CD4-positive, alpha-beta T cell treated with Interleukin-4 for 1 hour (primary cell): ENCODE measurements at places on chromosomes 2 and 18.

GRCh38 chr18:47246027-47246971 is 5.2 kb downstream of the SKOR2 start:
- DNase-seq = no peak

DNA sequence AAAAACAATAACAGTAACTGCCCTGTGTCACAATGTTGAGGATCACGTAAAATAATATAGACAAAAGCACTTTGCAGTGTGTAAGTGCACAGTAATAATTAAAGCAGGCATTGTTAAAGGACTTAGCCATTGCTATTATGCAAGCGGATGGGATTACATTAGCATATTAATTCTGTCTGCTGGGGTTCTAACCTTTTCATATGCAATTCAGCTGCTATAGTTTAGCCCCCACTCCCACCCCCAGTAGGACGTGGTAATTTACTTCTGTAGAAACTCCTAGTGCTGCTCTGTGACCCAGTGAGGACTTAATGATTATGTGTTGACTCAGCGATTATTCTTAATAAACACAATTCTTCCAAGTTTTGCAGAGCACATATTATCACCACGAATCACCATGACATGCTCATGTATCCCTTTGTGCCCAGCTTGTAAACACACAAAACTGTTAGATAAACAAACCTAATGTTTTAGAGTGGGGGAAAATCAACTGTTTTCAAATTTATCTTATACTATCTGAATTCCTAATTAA is 5.1 kb upstream of the ADAM23 start:
- no peak for DNase-seq

GRCh38 chr2:20538308-20539132 is 91.6 kb downstream of the RHOB start:
- no peak for DNase-seq

DNA sequence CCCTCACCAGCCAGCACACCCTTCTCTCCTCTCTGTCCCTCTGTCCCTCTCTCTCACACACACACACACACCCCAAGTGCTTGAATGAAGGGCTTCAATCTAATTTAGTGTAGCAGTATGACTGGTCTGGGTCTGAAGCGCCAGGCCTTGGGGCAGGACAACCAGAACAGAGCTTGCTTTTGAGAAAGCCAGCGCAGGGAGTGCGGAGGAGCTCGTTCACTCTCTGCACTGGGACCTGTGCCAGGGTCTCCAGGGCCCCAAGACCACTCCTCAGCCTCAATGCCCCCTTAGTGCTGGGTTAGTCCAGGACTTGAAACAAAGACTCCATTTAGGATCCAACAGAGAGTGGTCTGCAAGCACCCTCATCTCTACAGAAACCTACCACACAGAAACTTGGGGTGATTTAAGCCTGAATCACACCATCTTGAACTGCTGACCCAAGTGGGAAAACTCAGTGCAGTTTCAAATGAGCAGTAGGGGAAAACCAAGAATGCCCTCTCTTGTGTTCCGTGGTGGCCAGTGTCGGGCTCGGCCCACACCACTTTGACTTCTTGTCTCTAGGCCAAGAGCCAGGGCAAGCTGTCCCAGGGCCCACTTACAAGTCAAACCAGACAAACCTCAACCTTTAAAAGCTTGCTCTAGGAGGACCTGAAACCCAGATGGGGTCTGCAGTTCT is 66.6 kb upstream of the WIPF1 start:
- no peak for DNase-seq

- DNase-seq = no peak
Observed at GRCh38 chr2:45964223-45964841, 312.9 kb downstream of the PRKCE start.

DNA sequence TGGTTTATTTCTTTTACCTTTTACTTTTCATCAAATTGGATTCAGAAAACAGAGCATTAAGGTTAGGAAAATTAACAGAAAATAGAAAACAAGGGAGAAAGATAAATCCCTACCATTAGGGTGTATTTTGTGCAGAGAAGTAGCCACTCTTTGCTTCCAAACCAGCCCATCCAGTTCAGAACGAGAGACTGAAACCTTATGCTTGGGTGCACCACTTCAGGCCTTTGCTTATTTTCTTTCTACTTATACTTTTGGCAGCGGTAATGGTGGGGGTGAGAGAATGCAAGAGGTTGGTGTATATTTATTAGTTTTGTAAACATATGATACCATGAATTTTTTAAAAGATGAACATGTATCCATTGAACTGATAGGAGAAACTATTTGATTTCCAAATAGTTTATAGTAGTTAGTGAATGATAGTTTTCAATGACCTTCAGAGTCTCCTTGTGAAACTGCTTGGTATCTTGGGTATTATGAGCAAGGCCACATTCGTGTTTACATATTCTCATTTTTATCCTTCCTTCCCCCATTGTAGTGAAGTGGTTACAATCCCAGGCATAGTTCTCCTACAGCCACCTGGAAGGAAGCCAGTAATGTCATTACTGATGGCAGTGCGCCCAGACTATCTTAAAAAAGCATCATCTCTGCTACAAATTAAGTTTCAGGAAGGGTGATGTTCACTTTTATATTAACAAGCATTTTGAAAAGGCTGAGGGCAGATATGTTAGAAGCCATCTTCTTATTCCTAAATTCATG is 60.8 kb downstream of the MFSD6 start:
- DNase-seq = no peak

- peak; percentile 54 for DNase-seq
Observed at GRCh38 chr18:69897397-69898108, 50.1 kb downstream of the CD226 start.

DNA sequence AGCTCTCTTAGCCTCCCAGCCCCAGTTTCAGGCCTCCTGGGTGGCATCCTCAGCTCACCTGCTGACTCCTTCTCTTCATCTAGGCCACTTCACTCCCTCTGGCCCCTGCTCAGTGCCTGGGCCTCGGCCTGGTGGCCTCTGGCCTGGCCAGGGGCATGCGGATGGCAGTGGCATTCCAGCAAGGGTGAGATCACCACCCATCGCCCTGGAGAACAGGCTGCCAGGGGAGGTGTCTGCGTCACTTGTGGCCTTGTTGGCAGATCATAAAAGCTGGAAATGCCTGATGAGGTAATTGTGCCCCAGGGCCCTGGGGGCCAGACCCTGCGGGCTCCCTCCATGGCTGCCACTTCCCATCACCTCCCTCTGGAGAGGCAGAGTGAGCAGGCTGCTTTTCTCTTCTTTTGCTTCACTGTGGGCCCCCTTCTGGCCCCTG is 72.5 kb upstream of the SMAD2 start:
- DNase-seq = no peak

DNA sequence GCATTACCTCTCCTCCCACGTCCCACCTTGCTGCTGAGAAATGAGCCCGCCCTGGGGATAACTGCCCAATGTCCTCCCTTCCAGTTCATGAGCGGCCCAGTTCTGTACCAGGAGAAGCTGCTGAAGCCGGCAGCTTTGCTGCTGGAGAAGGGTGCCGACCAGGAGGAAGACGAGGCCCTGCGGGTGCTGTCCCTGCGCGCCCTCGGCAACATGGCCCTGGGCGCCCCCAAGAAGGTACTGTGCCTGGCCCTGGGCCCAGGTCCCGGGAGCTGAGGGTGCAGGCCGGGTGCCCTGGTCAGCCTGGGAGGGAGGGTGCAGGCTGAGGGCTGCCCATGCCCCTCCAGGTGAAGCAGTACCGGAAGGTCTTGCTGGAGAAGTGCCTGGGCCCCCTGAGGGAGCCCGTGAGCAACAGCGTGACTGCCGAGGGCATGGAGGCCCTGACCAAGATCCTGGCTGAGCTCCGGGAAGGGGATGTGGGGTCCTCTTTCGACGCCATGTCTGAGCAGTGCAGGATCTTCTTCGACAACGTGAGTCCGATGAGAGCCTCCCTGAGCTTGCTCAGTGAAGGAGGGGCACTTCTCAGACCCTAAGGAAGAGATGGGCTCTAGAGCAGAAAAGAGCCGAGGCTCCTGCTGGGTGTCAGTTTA is 25.7 kb downstream of the HJURP start:
- DNase-seq = no peak

- DNase-seq = no peak
Observed at GRCh38 chr18:31554776-31555175, 36.9 kb upstream of the TTR start.

DNA sequence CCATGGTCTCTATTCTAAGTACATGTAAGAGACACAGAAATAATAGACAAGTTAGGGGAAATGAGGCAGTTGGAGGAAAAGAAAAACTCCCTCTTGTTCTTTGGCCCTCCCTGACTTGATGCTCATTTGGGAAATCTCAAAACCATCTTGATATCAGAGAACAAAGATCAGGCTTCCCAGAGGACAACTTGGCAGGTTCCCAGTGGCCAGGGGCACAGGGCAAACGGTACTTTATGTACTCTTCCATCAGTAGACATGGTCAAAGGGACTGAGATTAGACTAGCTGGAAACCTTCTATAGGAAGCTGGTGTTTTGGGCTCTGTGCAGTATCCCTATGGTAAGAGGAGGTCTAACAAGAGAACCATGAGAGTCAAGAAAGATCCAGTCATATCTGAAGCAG is 56.6 kb downstream of the NCKAP5 start:
- no peak for DNase-seq

- no peak for DNase-seq
Observed at GRCh38 chr2:219471476-219472371, 27.0 kb upstream of the GMPPA start.

- peak; percentile 45 for DNase-seq
Observed at GRCh38 chr2:74831693-74832530, 2.0 kb upstream of the HK2 start.

GRCh38 chr2:215419769-215420470 is 15.9 kb downstream of the FN1 start:
- no peak for DNase-seq

DNA sequence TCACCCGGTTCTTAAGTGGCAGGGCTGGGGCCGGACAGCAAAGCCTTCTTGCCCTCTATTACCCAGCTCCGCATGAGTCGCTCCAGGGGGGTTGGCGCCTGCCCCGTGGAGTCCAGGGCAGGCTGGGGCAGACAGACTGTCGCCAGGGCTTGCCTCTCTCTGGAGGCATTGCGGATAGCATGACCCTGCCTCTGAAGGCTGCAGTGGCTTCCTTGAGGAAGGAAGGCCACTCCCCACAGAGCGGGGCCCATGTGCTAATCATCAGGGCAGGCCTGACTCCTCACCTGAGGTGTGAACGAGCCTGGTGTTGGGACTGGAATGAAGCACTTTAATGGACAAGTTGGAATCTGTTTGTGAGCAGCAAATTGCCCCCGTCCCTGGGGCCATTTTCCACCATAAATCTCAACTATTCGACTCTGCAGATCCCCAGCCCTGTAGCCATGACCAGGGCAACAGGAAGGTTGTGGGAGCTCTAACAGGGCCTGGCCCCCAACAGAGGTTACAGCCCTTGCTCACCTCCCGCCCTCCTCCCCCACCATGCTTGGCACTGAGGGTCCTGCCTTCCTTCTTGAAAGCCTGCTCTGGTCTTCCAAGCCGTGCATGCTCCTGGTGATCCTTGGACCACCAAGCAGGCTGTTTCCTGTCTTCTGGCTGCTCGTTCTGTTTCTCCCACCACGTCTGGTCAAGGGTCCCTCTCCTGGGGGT is 144.9 kb upstream of the HAAO start:
- no peak for DNase-seq

- no peak for DNase-seq
Observed at GRCh38 chr18:37560003-37560402, 5.6 kb downstream of the CELF4 start.

- DNase-seq = no peak
Observed at GRCh38 chr2:3290655-3291054, 87.0 kb downstream of the EIPR1 start.

GRCh38 chr2:27795093-27795834 is 23.7 kb downstream of the MRPL33 start:
- DNase-seq = no peak

- no peak for DNase-seq
Observed at GRCh38 chr2:196464311-196464710, 175.2 kb upstream of the CCDC150 start.

GRCh38 chr18:9403795-9404564 is 69.4 kb downstream of the TWSG1 start:
- DNase-seq = no peak

- no peak for DNase-seq
Observed at GRCh38 chr2:147826278-147827087, 18.3 kb upstream of the ACVR2A start.

- DNase-seq = no peak
Observed at GRCh38 chr18:51135364-51135763, 62.1 kb downstream of the MEX3C start.

- DNase-seq = no peak
Observed at GRCh38 chr2:118119158-118119727, 31.0 kb downstream of the INSIG2 start.

- no peak for DNase-seq
Observed at GRCh38 chr2:63571291-63571690, 17.0 kb downstream of the WDPCP start.

DNA sequence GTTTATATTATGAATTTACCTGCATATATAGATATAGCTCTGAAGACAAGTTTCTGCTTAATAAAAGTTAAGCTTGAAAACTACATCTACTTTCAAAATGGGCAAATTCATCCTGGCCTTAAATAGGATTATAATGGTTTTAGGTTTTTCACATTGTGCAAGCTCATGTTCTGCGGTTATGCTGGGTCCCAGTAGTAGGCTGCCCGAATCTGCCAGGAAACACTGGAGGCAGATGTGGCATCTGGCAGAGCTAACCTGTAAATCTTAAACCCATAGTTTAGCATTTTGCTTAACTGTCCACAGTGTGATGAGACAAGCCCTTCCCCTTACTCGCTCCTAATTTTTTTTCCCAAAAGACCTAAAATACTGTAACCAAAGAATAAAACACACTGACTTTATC is 234.2 kb downstream of the TCF4 start:
- DNase-seq = no peak

GRCh38 chr2:126241001-126241400 is 415.0 kb upstream of the GYPC start:
- DNase-seq = no peak

GRCh38 chr2:8520791-8521344 is 161.0 kb upstream of the ID2 start:
- peak; percentile 25 for DNase-seq

- DNase-seq = no peak
Observed at GRCh38 chr2:76450024-76450475, 739.3 kb upstream of the GCFC2 start.

DNA sequence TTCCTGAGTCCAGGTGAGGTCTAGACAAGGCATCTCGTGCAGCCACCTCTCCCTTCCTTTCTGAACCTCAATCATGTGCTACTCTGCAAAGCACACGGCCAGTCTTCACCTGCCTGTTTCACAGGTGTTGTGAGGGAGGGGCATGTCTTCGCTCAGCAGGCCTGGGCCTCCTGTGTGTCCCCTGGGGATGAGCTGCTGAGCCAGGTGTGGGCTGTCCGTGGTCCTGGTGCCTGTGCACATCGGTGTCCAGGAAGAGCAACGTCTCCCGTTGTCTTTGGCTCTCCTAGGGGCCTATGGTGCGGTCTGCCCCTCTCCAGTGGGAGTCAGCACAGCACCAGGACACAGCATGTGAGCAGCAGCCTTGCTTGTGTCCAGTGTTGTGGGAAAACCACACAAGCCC is 16.7 kb downstream of the ARHGEF4 start:
- DNase-seq = no peak

DNA sequence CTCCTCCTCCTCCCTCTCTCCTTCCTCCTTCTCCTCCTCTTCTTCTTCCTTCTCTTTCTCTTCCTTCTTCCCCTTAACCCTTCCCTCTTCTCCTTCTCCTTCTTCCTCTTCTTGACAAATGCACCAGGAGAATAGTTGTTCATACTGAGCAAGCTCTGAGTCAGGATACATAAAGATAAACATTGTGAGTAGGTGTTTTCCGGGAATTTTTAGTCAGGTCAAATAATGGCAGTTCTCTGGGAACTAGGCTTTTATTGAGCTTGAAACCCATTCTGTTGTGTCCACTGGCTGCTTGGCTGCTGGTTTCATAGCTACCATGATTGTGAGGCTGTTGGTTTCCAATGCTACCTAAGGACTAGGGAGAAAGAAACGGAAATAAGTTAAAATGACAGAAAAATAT is 1144.7 kb upstream of the DDX18 start:
- DNase-seq = no peak

- no peak for DNase-seq
Observed at GRCh38 chr2:202494300-202495229, 118.4 kb downstream of the BMPR2 start.
